ENCODE measurements at places on chromosomes 11 and 22.

DNA sequence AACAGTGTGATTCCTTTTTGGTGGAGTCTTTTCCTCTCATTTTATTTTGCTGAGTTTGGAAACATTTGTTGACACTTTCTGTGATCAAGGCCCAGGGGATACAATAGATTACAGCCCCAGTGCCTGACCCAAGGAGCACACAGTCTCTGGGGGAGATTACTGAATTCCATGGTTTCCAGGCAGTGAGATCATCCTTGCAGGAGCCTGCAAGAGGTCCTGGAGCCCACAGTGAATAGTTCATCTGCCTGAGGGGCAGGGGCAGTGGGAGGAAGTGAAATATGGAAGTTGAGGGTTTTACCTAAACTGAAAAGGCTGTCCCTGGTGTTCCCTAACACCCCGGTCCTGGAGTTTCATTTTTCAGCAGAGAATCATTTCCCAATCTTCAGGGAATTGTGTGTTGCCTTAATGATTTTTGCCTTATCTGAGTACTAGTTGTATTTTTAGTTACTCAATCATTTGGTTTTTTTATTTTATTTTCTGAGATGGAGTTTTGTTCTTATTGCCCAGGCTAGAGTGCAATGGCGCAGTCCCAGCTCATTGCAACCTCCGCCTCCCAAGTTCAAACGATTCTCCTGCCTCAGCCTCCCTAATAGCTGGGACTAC lies 7.7 kb downstream of the CCS start:
- no peak for DNase-seq

- no peak for DNase-seq
Observed at GRCh38 chr11:117706322-117706814, 90.6 kb downstream of the DSCAML1 start.

DNA sequence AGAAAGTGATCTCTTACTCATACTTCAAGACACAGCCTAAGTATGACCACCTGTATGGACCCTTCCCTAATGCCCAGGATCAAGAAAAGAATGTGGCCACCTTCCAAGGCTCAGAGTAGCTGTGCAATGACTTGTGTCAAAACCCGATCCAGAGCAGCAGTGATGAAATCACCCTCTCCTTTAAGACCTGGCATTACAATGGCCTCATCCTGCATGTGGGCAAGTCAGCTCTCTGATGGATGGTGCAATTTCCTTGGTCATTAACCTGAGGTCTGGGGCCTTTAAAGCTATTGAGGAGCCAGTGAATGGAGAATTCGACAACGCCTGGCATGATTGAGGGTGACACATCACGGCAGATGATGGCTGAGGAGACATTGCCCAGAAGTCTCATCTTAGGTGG lies 9.1 kb upstream of the TUBA8 start:
- DNase-seq: no peak

GRCh38 chr22:25942856-25943411 lies 200.9 kb downstream of the MYO18B start:
- no peak for DNase-seq

GRCh38 chr11:38252620-38253019 lies 1654.6 kb upstream of the RAG2 start:
- no peak for DNase-seq

DNA sequence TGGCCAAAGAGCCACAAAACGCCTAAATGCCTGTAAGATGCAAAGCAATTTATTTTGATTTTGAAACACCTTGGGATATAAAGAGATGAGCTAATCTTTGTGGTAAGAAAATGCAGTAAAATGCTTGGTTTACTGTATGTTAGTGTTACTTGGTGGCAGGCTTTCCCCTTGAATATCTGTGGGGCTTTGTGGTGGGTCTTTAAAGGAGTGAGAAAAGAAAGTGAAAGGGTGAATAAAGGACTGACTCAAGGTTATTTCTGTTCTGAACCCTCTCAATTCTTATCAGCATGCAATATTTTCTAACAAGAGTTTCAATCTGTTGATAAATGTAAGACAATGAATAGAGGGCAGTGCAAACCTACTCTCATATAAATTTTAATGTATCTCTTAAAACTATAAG lies 1555.9 kb upstream of the RAG2 start:
- DNase-seq: no peak

- DNase-seq: no peak
Observed at GRCh38 chr11:6438979-6439571, 1.7 kb downstream of the HPX start.

DNA sequence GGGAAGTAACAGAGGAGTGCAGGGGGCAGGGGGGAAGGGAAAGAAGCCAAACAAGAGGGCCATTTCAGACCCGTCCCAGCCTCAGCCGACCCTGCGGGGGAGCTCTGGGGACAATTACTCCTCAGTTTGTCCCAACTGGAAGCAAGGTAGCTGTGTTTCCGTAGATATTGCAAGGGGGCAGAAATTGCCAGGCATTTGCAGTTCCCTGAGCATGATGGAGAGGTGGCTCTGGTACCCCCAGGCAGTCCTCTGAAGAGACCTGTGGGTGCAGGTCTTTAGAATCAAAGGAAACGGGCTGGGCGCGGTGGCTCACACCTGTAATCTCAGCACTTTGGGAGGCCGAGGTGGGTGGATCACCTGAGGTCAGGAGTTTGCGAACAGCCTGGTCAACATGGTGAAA lies 13.8 kb upstream of the JAM3 start:
- no peak for DNase-seq

Measured in BJ (cell line).